ENCODE measurements at places on chromosomes 3 and 15. TPM values are rescaled to one million over a fixed set of nuclear protein-coding genes. Genes with fewer than 3 reads are reported as not detected.

- peak; percentile 32 for DNase-seq
These were observed 52.9 kb downstream of the RYK start for GRCh38 chr3:134197681-134198261.

The SLC6A1 gene
- polyA plus RNA-seq: not detected

- no peak for DNase-seq
These were observed 368.4 kb upstream of the IL12A start for GRCh38 chr3:159620281-159620680.

DNA sequence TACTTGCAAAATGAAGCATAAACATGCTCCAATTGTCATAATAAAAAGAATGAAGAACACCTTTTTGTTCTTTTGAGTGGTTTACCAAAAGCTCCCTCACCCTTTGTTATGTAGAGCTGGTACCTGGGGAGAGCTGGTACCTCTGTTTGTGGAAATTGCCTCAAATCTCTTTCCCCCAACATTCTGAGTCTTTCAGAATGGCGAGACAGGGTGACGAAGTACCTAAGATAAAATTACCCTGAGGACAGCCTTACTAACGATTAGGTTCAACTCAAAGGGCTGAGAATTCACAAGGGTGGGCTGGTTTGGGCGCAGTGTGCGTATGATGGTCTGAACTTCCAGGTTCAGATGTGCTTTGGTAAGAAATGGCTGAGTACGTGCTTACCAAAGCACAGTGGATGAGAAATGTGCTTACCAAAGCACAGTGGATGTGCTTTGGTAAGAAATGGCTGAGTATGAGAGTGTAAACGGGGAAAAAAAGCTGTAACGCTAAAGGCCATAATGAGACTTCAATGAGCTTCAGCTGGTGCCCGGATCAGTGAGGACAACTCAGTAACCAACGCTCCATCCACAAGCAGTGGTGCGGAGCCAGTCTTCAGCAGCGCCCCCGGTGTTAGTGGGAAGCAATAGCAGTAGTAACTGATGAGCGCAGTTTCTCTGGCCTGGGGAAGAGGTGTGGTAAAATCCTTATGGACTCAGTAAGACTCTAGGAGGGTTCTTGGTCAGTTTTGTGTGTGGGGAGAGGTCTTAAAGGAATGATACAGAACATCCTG is 72.3 kb upstream of the LRIG1 start:
- no peak for DNase-seq

The HEXA gene
- 272 TPM for polyA plus RNA-seq

DNA sequence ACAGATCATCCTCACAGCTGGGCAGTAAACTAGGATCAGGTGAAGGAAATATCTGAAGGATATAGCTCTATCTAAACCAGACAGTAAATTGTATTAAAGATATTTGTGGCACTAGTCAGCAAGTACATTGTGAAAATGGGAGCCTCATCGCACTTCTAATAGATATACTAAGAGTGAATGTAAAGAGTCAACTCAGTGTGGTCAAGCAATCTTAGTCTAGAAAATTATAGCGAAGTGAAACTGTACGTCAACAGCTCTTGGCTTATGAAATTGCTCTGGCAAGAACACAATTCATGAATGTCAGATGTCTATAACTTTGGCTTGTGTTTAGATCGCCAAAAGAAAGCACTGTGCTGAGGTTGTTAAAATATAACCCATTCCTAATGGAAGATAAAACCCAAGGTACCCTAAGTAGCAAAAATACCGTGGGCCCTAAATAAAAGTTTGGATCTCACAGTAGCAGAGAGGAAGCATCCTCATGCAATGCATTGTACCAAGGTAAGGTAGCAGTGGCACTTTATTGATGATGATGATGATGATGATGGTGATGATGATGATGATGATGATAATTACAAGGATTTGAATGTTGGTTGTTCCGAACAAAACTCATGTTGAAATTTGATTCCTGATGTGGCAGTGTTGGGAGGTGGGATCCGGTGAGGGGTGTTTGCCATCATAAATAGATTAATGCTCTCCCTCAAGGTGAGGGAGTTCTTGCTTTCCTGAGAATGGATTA is 228.5 kb downstream of the UNC13C start:
- DNase-seq: no peak

DNA sequence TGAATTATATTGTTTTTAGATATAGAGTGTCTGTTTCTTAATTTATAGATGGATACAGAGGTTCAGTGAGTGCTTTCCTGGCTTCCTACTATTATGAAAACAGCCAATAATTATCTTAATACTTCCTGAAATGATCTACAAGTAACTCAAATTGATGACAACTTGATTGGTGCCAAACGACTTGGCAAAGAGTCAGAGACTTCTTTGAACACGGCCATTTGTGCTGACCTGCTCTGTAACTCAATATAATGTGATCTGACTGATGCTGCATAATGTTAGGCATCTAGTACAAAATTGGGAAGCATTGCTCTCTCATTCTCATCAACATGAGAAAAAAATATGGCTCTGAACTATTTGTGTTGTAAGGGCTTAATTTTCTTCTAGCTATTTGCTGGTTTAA is 193.9 kb downstream of the DIPK2A start:
- DNase-seq: no peak

The TMCO5A gene
- not detected for polyA plus RNA-seq

DNA sequence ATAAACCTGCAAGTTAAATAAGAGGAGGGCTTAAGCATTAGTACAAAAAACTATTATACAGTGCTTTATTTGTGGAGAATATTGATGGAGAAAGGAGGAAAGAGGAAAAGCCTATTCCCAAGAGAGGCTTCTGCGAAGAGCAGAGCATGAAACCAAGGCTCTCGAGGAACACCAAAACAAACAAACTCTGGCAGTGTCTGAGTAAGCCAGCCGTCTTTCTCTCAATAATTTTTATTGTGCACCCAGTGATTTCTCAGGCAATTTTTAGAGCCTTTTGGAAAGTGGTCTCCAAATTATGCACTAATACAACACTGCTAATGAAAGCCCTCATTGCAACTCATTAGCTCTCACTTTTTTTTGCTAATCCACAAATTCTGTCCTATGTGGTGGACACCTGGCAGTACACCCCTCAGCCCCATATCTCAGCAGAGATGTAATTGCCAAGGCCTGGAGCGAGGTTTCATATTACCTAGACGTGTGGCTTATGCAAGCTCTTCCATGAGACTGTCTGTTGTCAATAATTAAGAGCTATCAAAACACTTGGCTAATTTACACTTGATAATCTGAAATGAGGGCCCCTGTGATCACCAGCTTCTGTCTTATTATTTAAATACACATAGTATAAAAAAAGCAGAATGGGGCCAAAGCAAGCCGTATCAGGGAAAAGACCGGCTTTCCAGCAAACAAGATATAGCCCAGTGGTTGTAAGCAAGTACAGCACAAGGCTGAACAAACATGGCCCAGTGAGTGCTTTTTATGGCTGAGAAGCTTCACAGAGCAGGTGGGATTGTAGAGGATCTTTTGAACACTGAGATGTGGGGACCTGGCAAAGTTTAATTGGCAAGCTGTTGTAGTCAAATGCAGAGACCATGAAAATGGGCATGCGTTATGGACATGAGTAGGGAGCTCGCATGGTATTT is 216.9 kb downstream of the ROBO2 start:
- no peak for DNase-seq

DNA sequence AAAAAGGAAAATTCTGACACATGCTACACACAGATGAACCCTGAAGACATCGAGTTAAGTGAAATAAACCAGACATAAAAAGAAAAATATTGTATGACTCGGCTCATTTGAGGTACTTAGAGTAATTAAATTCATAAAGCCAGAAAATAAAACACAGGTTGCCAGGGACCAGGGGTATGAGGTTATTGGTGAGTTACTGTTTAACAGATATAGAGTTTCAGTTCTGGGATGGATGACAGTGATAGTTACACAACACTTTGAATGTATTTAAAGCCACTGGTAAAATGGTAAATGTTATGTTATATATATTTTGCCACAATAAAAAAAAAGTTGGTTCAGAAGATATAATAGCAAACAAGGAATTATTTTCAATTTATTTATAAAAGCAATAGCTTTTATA is 436.1 kb upstream of the WNT5A start:
- no peak for DNase-seq

- no peak for DNase-seq
These were observed 16.4 kb upstream of the ALAS1 start for GRCh38 chr3:52181543-52181942.

The FAM107A gene
- 0.05 TPM for polyA plus RNA-seq

DNA sequence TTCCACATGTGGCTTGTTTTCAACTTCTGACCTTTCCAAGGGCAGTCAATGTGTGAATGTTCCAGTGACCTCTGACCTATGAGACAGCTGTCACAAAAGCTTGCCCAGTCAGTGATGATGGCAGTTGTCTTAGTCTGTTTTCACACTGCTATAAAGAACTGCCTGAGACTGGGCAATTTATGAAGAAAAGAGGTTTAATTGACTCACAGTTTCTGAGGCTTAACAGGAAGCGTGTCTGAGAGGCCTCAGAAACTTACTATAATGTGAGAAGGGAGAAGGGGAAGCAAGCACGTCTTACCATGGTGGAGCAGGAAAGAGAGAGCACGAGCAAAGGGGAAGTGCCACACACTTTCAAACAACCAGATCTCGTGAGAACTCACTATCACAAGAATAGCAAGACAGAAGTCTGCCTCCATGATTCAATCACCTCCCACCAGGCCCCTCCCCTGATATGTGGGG is 95.6 kb downstream of the ECT2 start:
- DNase-seq: no peak

- DNase-seq: no peak
These were observed 617.1 kb downstream of the NTRK3 start for GRCh38 chr15:87639305-87640011.
